HTR-8/SVneo (cell line): ENCODE measurements at places on chromosomes 3 and 15.

- DNase-seq = no peak
Measured at GRCh38 chr15:66633041-66633937, 67.5 kb upstream of the LCTL start.

GRCh38 chr3:21484057-21484827 is 266.8 kb downstream of the ZNF385D start:
- DNase-seq = peak; percentile 11

DNA sequence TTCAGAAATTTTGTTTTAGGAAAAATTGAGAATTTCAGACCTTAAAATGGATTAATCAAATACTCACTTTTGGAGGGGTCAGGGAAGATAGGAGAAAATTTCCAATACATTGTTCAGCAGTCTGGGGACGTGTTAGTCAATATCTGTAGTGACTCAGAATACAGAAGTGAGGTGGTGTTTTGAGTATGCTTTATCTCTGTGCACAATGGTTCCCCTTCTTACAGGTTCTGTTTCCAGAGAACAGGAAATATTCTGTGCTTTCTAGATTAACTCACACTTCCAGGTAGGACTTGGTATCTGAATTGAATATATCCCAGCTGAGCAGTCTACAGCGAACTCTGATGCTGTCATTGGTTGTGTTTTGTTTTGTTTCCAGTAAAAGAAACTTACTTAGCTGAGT is 30.7 kb upstream of the CCDC54 start:
- no peak for DNase-seq

DNA sequence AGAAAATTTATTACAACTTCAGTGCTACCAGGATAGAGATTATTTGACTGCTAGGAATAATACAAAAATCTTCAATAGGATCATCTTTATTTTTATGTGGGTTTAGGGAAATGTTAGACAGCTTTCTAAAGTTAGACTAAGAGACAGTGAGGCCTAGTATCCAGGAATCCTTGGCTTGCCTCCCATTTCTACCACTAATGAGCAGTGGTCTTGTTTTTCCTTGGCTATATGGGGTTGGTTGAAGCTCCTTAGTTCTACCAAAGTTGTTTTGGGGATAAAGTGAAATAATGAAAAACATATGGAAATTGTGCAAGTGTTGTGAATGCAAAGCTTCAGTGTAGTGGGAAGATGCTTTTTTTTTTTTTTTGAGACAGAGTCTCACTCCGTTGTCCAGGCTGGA is 16.8 kb downstream of the AP4E1 start:
- DNase-seq = no peak

DNA sequence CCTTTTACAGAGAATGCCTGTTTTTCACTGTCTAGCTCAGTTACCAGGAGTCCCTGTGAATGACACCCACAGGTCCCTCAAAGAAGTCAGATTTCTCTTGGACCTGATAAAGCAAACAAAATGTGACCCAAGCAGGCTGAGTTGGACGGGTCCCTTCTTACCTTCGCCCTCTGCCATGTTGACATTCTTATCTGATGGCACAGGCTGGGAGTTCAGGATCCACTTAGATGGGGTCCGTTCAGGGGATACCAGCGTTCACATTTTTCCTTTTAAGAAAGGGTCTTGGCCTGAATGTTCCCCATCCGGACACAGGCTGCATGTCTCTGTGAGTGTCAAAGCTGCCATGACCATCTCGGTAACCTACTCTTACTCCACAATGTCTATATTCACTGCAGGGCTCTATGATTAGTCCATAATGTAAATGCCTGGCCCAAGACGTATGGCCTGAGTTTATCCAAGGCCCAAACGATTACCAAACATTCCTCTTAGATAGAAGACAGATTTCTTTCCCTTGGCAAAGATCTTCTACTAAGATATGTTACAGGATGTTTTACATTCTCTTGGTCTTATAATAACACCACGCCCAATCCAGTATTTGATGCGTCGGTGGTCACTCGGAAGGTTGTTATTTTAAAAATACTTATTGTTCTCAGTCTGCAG is 179.1 kb downstream of the THSD4 start:
- peak; percentile 43 for DNase-seq

- DNase-seq = no peak
Measured at GRCh38 chr3:49238274-49239127, 38.5 kb downstream of the C3orf62 start.

DNA sequence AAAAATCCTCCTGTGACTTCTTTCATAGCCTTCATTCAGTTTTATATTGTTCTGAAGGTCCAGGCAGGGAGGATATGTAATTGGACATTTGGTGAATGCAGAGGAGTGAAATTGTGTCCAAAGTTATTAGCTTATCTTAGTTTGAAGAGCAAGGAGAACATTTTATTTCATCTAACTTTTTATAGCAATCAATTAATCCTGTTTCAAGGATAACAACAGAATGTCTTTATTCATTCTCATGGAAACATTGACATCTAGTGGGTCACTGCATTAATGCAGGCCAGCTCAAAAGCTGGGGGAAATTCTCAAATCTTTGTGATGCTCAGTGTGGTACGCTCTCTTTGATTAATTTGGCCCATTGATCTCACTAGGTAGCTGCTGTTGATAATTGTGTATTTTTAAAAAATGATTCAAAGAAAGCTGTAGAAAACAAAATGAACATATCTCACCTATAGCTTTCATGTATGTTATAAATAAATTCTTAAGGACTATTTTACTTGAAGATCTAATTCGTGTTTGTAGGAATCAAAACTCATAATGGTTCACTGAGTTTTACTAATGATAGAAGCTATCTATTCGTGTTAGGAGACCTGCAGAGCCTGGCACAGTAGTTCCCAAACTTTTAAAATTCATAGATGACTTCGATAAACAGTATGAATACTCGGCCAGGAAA is 150.8 kb upstream of the KCNMB2 start:
- peak; percentile 17 for DNase-seq

- no peak for DNase-seq
Measured at GRCh38 chr3:83002869-83003445, 1241.5 kb upstream of the GBE1 start.

DNA sequence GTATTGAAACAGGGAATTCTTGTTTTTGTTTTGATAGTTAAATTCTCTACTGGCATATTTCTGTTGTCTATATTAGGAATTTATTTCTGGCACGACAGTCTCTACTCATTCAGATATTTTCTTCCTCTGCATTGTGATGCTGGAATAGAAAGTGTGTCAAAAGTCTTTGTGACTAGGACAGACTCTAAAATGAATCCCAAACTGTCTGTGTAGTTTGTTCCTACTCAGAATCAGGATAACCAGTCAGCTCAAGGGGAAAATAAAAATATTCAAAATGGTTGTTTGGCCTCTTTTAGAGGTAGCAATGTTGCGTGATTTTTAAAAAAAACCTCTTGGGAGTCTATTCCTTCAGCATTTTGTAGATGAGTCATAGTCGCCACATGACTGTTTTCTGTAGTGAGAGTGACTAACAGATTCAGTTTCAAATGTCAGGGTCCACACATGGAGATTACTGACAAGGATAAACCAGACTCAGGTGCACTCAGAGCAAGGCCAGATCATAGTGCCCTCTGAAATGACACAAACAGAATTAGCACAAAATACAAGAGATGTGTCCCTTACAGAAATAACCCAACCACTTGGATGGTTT is 13.1 kb downstream of the SLC7A14 start:
- DNase-seq = peak; percentile 51

- no peak for DNase-seq
Measured at GRCh38 chr3:194194051-194194756, 58.3 kb downstream of the HES1 start.

GRCh38 chr3:82473864-82474541 is 712.6 kb upstream of the GBE1 start:
- DNase-seq = no peak

DNA sequence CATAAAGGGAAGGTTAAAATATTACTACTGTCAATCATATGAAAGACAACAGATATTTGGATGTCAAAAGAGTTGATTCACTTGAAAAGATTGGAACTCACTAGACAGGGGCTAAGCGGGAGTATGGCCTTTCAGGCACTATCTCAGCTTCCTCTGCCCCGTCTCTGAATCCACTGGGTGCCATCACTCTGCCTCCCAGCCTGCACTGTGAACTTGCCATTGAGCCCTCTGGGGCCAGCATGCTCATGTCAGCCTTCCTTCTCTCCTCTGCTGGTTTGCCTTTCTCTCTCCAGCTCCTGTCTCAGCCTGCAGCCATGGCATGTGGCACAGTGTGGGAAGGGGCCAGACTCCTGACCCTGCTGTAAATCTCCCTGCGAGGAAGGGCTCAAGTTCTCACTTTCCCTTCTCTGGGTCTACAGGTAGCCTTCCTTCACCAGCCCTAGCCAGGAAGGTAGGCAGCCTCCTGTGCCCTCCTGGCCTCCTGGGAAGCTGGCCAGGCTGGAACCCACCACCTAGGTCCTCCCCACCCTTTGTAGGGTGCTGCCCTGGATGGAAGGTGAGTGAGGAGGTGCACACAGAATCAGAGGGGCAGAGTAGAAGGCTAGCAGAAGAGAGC is 54.0 kb upstream of the SLCO2A1 start:
- no peak for DNase-seq

DNA sequence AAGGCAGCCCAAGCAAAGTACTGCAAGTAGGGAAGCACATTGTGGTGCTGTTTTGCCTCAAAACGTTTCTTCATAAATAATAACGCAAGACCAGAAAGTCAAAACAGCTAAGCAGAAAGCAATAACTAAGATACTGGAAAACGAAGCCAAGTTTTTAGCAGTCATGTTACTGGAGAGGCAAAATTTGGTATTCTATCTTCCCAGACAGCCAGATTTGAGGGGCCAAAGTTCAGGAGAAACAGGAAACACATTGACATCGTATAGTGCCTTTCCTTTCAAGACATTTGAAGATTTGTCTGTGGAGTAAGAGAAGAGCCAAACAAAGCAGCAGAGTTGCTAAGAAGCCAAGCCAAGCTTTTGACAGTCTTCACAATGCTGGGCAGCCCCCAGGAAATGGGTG is 843.6 kb upstream of the NECTIN3 start:
- DNase-seq = no peak

- no peak for DNase-seq
Measured at GRCh38 chr3:31382856-31383255, 149.9 kb upstream of the STT3B start.

GRCh38 chr15:61141497-61142125 is 87.5 kb downstream of the RORA start:
- DNase-seq = no peak

DNA sequence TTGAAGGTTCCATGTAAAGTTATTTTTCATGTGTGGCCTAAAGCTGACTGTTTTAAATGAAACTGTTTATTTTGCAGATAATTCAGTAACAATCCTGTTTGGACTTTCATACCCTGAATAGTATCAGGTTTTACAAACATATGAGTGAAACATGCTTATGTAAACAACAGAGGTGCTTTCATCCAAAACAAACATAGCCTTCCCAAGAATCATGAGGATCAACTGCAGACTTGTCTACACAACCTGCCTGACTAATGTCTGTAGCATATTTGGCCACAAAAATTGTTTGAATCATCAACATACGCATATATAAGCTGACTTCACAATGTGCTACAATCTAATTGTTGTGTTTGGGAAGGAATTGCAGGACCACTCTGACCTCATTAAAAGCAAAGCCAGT is 190.4 kb downstream of the DIPK2A start:
- peak; percentile 3 for DNase-seq

GRCh38 chr3:187695449-187695848 is 6.9 kb downstream of the RTP2 start:
- no peak for DNase-seq

GRCh38 chr3:179796421-179796820 is 143.6 kb downstream of the USP13 start:
- no peak for DNase-seq

- DNase-seq = no peak
Measured at GRCh38 chr3:42658771-42659390, 5.4 kb downstream of the ZBTB47 start.

- DNase-seq = no peak
Measured at GRCh38 chr3:74469151-74469550, 145.3 kb downstream of the CNTN3 start.

DNA sequence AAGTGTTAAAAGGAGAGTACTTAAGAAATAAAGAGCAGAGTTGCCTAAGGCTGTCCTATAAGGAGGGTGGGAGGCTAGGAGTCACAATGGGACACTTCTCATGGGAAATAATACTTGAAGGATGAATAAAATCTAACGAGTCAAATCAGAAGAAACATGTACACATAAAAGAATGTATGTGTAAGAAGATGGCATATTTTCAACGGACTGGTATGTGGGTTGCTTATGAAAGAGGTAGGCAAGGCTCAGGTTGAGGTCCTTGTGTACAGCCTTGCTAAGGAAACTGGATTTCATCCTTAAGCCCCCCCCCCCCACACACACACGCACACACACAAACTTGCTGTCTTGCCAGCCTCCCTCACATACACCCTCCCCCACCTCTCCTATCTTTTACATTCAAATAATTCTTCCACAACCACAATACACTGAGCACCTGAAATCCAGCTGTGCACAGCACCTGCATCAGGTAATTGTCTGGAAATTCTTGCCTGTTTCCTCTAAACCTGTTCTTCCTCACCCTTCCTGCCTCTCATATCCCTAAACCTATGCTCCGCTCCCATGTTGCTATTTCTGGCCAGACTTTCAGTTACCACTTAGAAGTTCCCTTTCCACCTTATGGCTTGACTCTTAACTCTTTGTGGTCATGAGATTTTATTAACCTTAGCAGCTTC is 79.2 kb downstream of the FMN1 start:
- DNase-seq = no peak
